ENCODE measurements at places on chromosomes 4 and X.

DNA sequence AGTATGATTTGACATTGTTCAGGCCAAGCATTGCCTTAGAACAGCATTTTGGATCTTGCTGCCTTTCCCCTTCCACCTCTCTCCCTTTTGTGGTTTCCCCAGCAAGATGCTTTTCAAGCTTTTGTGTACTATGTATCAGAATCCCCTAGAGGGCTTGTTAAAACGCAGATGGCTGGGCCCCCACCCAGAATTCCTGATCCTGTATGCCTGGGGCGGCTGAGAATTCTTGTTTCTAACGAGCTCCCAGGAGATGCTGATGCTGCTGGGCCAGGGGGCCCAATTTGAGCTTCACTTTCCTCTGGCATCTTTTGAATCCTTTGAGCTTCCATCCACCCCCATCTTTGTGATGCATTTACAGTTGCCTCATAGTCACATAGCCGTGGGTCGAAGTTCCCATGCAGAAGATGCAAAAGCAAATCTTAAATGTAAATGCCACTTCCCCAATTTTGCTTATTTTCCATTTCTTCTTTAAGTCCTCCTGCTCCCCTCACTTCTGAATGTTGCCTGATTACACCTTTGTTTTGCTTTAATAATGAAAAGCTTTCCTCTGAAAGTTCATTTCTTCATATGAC lies 18.5 kb downstream of the HCCS start:
- no peak for DNase-seq

DNA sequence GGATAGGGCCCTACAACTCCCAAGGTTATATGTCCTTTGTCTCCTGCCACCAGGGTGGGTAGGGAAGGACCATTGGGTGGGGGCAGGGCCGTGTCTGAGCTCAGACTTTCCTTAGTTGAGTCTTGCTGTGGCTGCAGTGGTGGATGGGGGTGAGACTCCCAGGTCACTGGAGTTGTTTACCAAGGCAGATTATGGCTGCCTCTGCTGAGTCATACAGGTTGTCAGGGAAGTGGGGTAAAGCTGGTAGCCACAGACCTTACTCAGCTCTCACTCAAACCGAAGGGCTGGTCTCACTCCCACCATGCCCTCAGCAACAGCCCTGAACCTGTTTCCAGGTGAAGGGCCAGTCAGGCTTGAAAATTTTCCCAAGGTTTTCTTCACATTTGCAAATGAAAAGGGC lies 58.8 kb upstream of the FAAH2 start:
- DNase-seq = no peak

DNA sequence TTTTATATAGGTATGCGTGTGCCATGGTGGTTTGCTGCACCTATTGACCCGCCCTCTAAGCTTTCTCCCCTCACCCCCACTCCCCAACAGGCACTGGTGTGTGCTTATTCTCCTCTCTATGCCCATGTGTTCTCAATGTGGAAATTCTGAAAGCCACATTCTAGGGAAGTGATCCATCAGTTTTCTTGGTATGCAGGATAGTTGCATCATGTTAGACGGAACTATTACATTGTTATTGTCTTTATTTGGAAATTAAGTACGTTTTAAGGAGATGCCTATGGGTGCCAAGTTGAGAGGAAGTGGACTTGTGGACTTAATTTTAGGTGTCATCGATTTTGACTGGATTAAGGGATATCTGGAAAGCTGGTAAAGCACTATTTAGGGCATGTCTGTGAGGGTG lies 204.6 kb downstream of the RBM46 start:
- no peak for DNase-seq

DNA sequence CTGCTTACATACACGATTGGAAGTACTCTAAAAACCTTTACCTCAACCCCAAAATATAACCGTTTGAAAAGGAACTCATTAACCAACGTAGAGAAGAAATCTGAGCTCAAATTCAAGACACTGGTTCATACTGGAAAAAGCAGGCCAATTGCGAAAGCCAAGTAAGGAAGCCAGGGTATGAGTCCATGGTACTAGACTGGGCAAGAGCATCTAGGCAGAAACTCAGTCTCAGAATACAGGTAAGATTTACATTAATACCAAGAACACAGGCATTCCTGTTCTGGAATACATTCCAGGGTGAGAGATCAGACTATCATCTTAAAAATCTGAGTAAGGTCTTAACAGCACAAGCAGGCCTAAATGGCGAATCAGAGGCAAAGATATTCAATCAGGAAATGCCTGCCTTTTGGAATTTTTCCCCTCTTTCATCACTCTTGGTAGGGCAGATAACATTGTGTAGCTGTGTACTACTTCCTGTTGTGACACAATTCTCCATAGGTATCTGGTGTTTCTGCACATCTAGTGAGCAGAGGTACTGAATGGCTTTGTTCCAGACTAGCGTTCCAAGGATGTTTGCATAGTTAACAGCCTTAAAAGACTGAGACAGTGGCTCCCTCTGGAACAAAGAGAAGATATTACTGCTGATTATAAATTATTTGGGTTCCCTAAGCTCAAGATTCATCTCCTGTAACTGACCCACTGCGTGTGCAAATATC lies 311.3 kb downstream of the PCDH19 start:
- DNase-seq = no peak

DNA sequence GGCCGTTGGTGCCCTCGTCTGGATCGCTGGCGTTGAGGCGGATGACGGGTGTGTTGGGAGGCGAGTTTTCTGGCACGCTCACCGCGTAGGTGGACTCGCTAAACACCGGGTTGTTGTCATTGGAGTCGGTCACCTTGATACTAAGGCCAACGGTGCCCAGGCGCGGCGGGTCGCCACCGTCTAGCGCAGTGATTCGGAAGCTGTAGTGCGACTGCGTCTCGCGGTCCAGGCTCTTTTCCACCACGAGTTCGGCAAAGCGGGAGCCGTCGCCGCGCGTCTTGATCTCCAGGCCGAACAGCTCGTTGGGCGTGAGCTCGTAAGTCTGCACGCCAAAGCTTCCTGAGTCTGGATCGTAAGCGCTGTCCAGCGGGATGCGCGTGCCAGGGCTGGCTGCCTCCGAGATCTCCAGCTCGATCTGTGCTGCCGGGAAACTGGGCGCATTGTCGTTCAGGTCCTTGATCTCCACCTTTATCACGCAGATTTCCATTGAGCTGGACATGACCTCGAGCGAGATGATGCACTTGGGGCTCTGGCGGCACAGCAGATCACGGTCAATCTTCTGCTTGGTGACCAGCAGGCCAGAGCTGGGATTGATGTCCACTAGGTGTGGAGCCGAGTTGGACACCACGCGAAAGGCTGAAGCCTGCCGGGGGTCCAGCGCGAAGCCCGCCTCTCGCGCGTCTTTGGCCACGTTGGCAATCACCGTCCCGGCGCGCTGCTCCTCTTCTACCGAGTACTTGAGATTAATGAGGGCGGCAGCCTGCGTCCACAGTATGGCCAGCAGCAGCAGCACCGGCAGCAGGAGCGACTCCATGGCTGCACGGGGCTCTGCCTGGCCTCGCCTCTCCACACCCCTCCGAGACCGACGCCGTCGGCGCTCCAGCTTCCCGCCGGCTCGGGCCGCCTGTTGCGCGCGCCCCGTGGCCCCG lies 2.0 kb downstream of the PCDH19 start:
- no peak for DNase-seq

DNA sequence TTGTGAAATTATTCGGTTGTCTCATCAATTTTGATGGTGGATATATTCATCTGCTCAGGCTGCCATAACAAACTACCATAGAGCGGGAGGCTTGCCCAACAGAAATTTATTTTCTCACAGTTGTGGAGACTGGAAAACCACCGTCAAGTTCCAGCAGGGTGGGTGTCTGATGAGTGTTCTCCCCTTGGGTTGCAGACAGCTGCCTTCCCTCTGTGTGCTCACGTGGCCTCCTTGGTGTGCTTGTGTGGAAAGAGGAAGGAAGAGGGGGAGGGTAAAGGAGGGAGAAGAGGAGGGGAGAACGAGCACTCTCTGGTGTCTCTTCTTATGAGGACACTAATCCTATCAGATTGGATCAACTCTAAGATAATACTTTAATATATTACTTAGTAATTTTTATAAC lies 123.8 kb upstream of the TEX13D start:
- no peak for DNase-seq

- DNase-seq = no peak
Observed at GRCh38 chrX:7262551-7262950, 114.6 kb upstream of the PUDP start.

DNA sequence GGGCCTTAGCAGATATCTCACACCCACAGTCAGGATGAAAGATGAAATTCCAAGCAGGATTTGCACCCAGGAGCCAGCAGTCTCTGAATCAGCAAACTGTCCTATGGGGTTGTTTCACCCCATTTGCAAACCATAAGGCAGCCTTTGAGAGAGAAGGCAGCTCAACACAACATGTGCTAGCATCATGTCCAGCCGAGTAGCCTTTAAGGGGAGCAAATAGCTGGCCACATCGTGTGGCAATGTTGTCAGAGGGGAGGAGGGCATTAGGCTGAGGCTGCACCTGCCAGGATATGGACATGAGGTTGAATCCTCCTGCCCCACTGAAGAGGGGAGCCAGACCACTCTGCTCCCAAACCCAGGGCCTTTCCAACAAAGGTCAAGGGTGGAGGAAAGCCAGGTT lies 20.6 kb upstream of the PJA1 start:
- no peak for DNase-seq

DNA sequence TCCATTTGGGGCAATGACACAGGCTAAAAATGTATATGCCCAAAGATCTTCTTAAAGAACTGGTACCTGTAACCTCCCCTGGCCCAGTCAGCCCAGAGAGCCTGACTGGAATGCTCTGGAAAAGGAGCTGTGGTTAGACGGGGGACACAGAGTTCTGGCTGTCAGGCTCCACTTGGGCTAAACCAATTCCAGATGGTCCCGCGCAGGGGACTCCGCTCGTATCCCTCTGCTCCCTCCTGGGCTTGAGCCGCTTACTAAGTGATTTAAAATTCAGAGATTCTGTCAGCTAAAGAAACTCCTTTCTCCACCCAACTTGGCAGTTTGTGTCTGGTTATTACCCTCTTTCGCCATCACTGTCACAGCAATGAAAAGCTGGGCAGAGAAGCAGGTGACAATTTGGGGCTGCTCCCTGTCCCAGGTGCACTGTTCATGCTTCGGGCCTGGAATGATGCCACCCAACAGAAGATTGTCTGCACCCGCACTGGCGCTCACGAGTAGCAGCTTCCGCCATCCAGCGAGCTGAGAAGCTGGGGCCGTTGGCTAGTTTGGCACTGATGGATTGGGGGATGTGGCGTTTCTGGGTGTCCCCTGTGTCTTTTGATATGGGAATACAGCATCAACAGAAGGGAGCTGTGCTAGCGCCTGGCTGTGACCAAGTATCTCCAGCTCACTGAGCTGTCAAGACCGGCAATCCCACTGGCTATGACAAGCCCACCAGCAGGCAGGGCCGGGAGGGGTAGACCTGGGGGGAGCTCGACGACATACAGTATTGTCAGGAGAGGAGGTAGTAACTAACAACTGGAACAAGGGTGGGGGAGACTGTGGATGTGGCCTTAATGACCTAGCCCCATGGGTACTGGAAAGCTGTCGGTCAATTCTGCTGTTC lies 6.7 kb upstream of the IRAK1 start:
- no peak for DNase-seq

DNA sequence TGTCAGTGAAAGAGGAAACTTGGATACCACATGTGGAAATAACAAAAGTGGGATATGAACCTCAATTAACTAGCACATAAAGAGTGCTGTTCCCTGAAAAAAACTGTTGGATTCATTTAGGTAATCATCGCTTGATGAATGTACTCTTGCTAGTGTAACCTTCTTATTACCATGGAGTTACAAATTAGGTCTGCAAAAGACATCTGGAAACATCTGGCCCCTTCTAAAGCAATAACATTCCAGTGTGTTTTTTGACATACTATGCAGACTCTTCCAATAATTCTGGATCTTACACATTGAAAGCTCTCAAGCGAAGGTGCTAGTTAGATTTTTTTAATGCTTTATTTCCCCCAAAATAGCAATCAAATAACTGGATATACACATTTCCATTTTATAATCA lies 134.6 kb downstream of the ATP10D start:
- no peak for DNase-seq

DNA sequence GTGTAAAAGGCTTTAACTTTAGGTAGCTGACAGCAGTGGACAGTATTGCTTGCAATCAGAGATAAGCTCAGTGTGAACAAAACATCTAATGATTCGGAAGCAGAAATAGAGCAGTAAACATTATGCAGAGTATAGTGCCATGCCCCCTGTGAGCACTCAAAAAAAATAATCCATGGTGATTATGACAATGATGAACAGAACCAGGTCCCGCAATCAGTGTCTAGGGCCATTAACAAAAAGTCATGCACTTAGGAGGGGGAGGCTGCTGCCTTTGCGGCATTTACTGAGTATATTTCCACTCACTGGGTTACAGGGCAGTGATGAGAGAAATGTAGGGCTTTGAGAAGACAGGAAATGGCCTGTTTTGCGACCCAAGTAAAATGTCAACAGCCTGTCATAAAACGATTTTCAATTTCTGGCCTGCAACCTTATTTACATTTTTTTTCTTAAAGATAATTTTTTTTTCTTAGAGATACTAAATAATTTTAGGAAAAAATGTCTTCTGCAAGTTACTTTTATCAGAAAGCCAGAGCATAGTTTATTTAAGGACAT lies 27.3 kb upstream of the NEIL3 start:
- no peak for DNase-seq

DNA sequence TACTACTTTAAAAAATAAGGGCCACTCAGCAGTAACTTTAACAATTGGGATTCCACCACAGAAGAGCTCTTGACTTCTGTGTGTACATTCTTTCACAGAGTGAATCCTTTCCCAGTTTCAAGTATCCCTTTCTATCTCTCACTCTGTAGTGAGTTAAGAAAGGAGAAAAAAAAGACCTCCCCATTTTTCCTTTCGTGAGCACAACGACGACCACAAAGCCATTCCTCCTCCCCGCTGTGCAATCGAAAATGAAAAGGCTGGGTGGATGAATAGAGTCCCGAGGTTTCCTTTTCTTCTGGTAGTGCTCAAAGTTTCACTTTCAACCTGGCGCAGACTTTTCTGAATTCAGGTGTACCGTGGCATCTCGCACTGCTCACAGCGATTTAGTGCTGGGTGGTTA lies 58.0 kb downstream of the TAB3 start:
- DNase-seq = no peak

DNA sequence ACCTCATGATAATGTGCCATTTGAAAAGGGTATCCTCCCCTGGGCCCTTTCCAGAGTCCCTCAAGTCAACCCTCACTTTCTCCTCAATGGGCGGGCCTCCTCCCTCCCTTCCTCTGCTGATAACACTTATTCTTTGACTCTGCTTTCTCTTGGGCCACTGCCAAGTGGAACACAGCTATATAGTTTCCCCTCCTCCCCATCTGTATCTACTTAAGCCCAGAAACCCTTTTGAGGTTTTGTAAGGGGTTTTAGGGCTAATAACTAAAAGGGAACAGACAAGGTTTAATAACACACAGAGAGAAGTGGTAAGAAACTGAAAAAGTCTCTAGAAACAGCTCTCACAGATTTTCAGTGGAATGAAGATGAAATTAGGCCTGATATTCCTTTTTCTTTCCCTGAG lies 116.7 kb downstream of the GPC3 start:
- no peak for DNase-seq

DNA sequence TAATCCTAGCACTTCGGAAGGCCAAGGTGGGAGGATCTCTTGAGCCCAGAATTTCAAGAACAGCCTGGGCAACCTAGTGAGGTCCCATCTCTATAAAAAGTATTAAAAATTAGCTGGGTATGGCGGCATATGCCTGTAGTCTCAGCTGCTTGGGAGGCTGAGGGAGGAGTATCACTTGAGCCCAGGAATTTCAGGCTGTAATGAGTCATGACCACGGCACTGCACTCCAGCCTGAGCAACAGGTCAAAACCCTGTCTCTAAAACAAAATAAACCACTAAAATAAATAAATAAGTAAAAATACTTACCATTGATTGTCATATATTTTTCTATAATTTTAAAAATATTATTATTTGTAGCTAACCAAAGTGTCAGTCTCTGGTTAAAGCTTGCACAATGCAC lies 315.6 kb upstream of the SMIM31 start:
- no peak for DNase-seq

Data from C1 segment of cervical spinal cord (tissue), 14 donors.